IPS-NIHi11 (cell line): ENCODE measurements at places on chromosomes 7 and 10.

DNA sequence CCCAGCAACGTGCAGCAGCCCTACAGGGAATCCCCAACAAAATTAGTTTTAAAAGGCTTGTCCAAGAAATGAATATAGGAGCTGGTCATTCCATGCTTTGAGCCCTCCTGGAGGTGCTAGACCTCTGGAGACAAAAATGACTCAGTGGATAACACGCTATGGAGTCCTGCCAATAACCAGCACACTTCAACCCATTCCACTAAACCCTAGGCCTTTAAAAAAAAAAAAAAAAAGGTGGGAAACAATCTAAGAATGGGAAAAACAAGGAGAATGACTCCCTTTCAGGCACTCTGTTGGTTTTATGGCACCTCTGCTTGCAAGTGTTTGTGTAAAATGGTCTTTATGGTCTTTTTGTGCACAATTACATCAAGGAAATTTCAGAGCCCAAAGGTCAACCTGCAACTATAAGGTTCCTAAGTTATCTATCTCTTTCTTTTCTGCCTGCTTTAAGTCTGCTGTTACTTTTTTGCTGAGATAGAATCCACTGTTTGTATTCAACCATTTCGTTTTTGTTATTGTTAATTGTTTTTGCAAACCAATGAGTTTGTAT, 21.3 kb downstream of the AVL9 start:
- DNase-seq: no peak

DNA sequence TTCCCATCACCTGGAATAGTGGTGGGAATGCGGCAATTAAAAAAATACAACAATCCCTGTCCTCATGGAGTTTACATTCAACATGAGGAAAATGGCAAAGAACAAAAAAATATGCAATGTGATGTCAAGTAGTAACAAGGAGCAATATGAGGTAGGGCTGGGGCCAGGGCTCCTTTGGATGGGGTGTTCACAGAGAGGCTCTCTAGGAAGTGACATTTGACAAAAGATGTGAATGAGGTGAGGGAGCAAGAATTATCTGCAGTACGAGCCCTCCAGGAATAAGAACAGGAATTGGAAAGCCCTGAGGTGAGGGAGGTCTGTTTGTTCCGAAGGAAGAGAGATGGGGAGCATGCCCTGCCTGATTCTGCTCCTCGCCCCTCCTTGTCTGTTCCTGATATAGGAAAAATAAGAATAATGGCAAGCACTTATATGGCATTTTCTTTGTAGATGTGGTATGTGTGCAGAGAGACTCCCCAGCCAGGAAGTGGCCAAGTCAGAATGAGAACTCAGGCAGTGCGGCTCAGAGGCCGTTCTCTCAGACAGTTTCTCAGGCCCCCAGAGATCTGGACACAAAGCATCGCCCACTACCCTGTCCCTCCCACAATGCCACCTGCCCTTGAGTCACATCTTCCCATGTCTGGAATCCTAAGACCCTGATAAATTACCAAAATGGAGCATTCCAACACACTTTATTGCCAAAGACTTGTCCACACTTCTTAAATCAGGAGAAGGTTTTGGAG, 105.6 kb downstream of the APBB1IP start:
- DNase-seq: no peak

GRCh38 chr7:35991511-35992232, 161.4 kb upstream of the EEPD1 start:
- no peak for DNase-seq

DNA sequence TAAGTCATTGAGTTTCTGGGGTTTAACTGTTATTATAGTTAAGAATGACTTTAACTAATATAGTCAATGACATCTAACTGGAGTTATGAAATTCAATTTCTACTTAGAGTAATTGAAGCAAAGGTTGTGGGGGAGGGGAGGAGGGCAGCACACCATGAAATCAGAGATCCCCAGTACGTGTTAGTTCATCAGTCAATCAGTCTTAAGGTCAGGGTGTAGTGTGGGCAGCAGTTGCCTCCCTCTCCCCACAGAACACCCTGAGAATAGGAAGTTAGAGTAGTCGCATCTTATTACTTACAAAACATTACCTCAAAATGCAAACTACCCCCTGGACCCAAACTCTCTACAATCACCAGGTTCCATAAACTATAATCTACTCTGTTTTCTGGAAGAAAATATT, 7.0 kb upstream of the HPS1 start:
- no peak for DNase-seq

DNA sequence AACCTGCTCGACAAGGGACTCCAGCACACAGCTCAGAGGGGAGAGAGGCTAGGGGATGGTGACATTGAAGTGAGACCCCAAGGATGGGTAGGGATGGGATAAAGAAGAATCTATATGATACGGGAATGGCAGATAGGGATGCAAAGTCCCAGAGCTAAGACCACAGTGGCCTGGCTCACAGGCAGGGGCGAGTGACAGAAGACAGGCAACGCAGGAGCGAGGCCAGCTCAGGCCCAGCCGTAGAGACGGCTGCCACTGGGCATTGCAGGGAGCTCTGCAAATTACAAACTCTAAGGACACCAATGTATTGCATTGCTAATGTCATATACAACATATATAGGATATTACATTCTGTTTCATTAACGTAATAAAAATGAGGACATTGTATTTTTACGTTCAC, 131.4 kb downstream of the TCERG1L start:
- DNase-seq: no peak

GRCh38 chr10:60534761-60535389, 145.2 kb upstream of the ANK3 start:
- DNase-seq: no peak

- DNase-seq: no peak
Observed at GRCh38 chr7:8922726-8923125, 489.3 kb downstream of the NXPH1 start.

DNA sequence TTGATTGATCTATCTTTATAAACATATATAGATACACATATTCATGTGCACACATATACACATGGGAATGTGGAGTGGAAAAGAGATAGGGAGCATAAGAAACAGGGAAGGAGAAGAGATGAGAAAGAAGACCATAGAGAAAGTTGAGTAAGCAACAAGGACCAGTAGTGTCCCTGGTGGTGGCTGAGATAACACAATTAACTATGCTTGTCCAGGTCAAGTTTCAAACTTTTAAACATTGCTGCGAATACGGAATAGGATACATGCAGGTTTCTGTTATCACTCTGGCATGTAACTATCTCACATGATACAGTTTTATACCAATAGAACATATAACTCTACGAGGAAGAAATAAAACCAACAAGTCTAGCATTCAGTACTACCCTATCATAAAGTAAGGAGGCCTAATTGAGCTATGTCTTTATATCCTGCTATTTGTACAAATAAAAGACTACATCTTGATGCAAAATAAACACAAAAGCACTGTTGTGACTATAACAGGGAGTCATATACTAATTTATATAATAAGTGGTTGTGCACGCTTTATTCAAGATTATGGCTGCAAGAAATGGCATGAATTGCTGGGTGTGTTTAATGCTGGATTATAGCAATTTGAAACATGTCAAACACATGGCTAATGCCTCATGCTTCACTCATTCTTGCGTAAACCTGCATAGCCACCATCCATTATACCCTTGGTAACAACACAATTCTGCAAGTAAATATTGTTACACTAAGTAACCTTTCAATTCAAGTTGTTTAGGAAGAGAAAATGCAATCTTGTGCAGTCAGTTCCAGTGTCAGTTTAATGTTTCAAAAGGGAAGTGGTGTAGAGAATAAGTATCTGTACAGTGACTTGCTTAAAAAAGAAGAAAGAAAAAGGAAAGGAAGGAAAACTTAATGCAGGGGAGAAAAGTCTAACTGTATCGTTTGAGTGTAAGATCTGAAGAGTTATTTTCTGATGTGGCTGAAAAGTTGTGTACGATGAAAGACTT, 8.2 kb downstream of the FOXP2 start:
- DNase-seq: no peak

GRCh38 chr10:13721486-13721885, 134.7 kb downstream of the PRPF18 start:
- no peak for DNase-seq

GRCh38 chr10:24528946-24529345, 194.7 kb downstream of the ARHGAP21 start:
- DNase-seq: no peak

GRCh38 chr10:52967806-52968795, 195.5 kb upstream of the MBL2 start:
- DNase-seq: peak; percentile 28

GRCh38 chr7:30181736-30182522, 47.1 kb downstream of the MTURN start:
- no peak for DNase-seq
